A549 treated with CpdA at 1 μM for 4 hours (cell line): ENCODE measurements at places on chromosomes 12 and 14. TPM values are rescaled to one million over a fixed set of nuclear protein-coding genes. Genes with fewer than 3 reads are reported as not detected.

Gene TMEM121
- total RNA-seq = 3.2 to 9.7 TPM (median 9.0 TPM) in 5 replicates

Gene SERPINA1
- 0.26 to 1.7 TPM (median 0.59 TPM) in 5 replicates for total RNA-seq

Gene GZMB
- total RNA-seq = not detected in 5 replicates

Gene ARMH4
- 0.34 to 1.3 TPM (median 0.54 TPM) in 5 replicates for total RNA-seq

Gene HCAR1
- 0.02 to 0.05 TPM (median 0.03 TPM) in 4 of 5 replicates, not detected in the other for total RNA-seq

Gene LRFN5
- not detected in 5 replicates for total RNA-seq

Gene USP44
- total RNA-seq = 0.08 to 0.26 TPM (median 0.17 TPM) in 5 replicates

Gene ARHGEF25
- 4.8 to 7.0 TPM (median 6.8 TPM) in 5 replicates for total RNA-seq

Gene NFE2
- total RNA-seq = 0.09 to 0.24 TPM (median 0.14 TPM) in 4 of 5 replicates, not detected in the other

Gene MYBPC1
- total RNA-seq = not detected in 5 replicates

Gene ZFHX2
- 0.77 to 2.4 TPM (median 1.7 TPM) in 5 replicates for total RNA-seq

Gene RPGRIP1
- 0.21 to 0.51 TPM (median 0.34 TPM) in 5 replicates for total RNA-seq

Gene PKP2
- total RNA-seq = 2.1 to 3.1 TPM (median 2.5 TPM) in 5 replicates

Gene LRP6
- 11.7 to 18.9 TPM (median 18.7 TPM) in 5 replicates for total RNA-seq

Gene TEAD4
- total RNA-seq = 38.7 to 47.0 TPM (median 45.5 TPM) in 5 replicates

Gene LRCOL1
- total RNA-seq = not detected in 5 replicates

Gene SPPL3
- total RNA-seq = 33.3 to 53.3 TPM (median 52.1 TPM) in 5 replicates

Gene A2M
- 0.47 TPM in 1 of 5 replicates, not detected in the others for total RNA-seq

Gene ASB8
- 11.0 to 29.3 TPM (median 13.4 TPM) in 5 replicates for total RNA-seq
